ENCODE measurements at places on chromosomes 7 and 10.

GRCh38 chr7:2575733-2576340 is 17.1 kb downstream of the IQCE start:
- no peak for DNase-seq

DNA sequence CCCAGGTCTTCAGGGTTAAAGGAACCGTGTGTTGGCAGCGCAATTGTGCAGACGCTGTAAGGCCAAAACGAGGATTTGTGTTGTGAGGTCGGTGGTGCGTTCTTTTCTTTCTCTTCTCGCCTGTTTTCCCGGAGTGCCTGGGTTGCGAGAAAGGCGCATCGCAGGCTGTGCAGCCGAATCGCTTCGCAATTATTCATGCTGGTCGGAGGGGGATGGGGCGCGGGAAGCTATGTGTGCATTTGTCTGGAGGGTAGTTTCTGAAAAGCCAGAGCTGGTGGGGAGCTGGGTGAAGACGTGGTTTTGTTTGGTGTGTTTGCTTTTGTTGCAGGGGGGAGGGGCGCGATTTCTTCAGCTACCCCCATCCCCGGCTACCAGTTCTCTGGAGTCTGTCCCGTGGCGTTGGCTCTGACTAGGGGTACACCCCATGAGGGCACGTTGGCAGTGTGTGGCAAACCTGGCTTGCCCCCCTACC is 2.1 kb downstream of the MXI1 start:
- peak; percentile 70 for DNase-seq

DNA sequence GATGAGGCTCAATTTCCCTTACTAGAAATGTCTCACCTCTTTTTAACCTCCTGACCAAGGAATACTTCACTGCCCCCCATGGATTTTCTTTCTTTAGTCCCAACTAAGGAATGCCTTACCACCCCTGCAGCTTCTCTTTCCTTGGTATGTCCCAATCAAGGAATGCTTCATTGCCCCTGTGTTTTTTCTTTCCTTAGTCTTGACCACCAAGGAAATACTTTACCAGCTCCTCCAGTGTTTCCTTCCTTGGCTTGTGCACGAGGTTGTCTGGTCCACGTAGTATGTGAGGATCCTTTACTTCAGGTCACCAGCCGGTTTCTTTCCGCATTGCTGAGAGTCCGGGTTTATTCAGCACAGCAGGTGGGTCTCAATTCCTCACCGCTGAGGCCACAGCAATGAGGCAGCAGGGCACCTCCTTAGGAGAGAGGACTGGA is 59.3 kb downstream of the CYP2C9 start:
- DNase-seq: no peak

GRCh38 chr7:155808549-155809331 is 3.5 kb downstream of the SHH start:
- no peak for DNase-seq

- no peak for DNase-seq
Measured at GRCh38 chr10:131788386-131788785, 112.4 kb upstream of the PPP2R2D start.

DNA sequence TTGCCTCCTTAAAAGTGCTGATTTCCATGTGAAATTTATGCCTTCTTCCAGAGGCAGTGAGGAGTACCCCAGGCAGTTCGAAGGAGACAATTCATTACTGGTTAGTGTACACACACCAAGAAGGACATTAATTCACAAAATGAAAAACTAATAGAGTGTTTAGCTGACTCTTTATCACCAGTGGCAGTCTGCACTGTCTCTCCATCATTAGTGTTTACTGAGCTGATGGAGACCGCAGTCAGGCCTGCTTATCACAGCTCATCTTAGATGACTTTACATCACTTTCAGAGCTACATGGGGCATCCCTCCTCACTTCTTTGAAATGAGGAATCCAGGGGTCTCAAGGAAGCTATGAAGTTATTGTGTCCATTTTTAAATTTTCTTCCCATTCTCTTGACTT is 155.5 kb upstream of the LRGUK start:
- no peak for DNase-seq

DNA sequence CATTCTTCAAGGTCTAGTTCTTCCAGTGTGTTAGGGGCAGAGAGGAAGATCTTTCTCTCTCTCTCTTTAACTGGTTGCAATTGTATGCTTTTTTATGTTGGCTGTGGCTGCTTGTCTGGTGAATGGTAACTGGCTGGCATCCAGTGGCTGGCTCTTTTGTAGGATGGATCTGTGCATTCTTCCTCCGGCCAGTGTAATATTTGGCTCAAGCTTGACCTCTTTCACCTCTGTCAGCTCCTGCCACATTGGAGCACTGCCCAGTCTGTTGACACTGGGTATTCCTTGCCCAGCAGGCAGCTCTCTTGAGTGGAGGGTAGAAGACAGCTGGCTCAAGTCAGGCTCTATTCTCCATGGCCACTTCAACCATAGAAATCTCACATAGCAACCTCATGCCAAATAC is 528.3 kb downstream of the PHTF2 start:
- no peak for DNase-seq

DNA sequence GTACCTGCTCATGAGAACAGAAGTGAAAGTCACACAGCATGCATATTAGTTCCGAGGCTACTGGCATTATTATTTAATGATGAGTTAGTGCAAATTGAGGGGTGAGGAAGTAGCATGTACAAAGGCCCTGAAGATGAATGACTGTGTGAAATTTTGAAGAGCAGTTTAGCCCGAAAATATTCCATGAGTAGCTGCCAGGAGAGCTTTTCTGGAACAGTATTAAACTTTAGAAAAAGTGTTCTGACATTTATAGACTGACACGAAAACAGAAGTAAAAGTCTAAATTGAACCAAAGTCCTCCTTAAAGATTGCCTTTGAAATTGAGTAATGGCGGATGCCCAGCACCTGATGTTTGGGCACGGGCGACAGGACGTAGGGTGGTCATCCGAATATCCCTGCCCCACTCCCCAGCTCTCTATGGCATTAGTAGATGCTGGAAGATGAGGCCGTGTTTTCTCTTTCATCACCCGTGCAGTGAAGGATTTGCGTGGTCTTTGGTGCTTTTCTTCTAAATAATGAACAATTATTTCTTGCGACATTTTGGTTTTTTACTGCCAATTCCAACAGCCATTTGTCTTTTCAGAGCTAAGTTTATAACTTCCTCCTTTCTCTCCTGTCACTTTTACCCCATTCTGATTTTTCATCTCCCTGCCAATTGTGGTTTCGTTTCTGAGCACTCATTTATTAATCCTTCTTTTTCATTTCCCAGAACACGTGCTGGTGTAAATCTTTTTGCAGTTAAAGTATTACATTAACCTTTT is 192.6 kb downstream of the MGMT start:
- no peak for DNase-seq

GRCh38 chr10:103826885-103827284 is 28.5 kb downstream of the SH3PXD2A start:
- no peak for DNase-seq

- no peak for DNase-seq
Measured at GRCh38 chr7:102864958-102865357, 47.8 kb upstream of the LRRC17 start.
